ENCODE measurements at places on chromosomes 3 and 15.
A peak's percentile ranks its signal among the peaks of the same experiment; 100 is the strongest.

DNA sequence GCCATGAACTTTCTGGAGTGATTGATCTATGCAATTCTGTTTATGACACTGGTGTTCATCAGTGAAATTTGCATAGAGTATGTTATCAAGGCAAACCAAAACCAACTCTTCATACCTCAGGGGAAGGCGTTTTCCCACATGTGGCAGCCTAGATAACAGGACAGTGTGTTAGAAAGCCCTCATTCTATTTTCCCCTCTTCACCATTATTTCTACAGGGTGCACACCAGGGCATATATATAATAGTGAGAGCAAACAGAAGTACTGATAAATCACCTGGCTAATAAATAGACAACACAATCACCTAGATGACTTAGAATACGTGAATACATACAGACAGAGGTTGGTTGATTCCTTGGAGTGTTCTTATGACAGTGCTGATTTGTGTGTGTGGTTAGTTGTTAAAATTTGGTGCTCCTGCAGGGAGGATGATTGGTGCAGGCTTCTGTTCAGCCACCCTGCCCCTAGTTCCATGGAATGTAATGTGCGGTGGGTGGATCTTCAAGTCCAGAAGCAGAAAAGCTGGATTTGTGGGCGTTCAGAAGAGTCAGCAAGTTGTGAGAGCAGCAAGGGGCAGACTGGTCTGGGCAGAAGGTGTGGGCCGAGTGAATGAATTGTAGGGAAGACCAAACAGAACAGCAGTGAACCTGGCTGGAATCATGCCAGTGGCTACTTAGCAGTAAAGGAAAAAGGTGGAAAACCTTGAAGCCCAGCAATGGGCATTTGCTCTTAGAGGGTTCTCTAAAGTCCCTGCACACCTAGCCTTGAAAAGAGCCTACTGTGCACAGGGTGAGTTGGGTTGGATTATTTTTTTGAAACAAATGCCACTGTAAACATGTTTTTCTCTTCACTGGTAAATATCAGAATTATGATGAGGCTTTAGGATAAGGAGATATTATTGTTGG lies 11.7 kb upstream of the RARRES1 start:
- DNase-seq = no peak

GRCh38 chr15:26628071-26628470 lies 144.8 kb downstream of the GABRB3 start:
- no peak for DNase-seq

GRCh38 chr3:79516795-79517194 lies 251.0 kb downstream of the ROBO1 start:
- no peak for DNase-seq

GRCh38 chr15:67022587-67023105 lies 42.8 kb upstream of the SMAD3 start:
- no peak for DNase-seq

GRCh38 chr3:15368561-15369135 lies 36.3 kb upstream of the SH3BP5 start:
- DNase-seq = no peak

- no peak for DNase-seq
Measured at GRCh38 chr3:125151916-125152315, 60.6 kb downstream of the SLC12A8 start.

DNA sequence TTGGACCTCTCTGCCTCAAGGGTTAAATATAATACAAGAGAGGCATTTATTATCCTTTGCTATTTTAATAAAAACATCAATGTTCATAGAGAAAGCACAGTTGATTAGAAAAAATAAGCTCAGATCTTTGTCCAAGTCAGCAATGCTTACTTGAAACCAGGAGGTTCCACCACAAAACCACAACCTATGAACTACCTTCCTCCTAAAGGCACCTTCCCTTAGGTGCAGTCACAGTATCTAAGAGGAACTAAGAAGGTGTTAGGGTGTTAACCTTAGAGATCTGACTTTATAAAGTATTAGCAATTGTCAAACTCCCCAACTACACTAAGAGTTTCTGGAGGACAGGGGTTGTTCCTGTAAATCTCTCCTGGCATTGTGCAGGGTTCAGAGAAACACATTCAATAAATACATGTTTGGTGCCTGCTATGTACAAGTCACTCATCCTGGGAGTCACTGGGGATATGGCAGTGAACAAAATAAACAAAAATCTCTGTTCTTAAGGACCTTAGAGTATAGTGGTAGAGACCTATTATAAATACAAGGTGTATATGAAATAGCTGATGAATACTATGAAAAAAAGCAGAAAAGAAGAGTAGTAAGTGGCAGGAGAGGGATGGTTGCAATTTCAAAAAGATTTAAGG lies 208.6 kb downstream of the NFKBIZ start:
- no peak for DNase-seq

DNA sequence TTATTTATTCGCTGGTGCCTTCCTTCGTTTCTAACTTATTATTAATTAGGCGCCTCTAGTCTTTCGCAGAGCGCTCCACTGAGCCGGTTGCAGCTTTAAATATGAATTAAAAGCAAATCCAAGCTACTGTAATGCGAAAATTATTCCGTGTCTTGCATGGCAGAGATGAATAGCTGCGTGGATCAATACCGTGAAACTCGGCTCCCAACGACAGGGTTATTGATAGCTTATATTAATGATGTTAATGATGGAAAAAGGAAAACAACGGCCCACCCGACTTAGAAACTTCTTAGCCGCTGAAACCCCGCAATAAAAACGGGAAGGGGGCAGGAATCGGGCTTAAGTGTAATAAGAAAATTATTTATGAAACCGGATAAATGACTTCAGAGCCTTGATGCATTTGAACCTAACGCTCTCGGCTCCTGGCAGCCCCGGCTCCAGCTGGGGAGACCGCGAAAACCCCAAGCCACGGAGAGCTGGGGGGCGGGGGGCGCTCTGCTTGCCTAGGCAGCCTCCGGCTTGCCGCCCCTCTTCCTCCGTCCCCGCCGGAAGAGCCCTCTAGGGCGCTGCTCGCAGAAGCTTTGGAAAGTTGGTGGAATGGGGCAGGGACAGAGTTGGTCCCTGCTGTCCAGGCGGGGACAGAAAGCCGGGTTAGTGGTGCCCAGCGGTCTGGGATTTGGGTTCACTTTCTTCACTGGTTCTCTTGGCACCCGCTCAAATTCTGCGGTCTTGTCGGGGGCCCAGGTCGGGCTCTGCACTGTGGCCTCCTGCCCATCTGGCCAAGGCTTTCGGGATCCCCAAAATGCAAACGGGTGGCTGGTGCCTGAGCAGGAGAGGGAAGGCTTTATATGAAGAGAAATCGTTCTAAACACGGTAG lies 7.7 kb upstream of the ONECUT1 start:
- no peak for DNase-seq

DNA sequence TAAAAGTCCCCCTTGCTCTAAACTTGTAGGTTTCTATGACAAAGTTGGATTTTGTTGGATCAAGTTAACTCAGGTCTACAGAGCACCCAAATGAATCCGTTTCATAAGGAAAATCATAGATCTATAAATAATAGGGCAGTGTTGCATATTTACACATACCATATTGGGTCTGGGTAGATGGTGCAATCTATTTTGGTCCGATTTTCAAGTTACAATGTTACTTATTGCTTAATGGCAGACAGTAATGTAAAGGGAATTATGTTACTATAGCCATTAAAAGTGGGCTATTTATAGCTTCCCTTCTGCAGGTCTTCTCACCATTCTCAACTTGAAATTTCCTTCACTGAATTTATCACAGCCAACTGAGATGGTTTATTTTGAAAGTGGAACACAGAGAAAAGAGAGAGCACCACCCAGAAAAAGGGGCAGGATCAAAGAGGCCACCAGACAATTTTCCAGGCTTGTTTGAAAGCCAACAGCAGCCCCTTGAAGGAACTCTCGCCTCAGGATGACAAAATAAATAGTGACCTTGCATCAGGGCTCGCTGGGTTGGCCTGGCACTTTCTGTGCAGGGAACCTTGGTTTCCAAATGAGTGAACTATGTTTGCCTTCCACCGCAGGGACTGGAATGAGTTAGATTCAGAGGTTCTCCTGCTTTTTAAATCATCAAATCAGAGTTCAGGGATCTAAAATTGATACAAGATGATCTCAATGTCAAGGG lies 260.2 kb upstream of the HES1 start:
- DNase-seq = no peak

- no peak for DNase-seq
Measured at GRCh38 chr3:62805106-62805505, 70.1 kb downstream of the CADPS start.

- no peak for DNase-seq
Measured at GRCh38 chr3:124775877-124776276, 45.6 kb downstream of the UMPS start.

GRCh38 chr3:18648159-18648558 lies 223.0 kb upstream of the SATB1 start:
- DNase-seq = no peak

DNA sequence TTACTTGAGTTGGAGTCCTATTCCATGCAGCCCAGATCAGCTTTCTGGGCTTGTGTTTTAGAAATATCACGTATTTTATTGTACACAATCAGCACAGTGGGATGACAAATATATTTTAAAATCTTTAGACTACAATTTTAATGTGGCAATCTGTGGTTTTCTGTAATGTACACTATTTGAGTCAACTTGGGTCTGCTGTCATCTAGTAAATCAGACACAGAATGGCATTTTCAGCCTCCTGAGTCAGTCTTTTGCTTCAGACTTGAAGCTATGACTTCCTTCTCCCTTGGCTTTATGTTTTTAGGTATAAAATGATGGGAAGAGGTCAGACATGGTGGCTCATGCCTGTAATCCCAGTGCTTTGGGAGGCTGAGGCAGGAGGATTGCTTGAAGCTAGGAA lies 232.1 kb downstream of the NECTIN3 start:
- DNase-seq = no peak

- DNase-seq = no peak
Measured at GRCh38 chr3:31695280-31696008, 162.7 kb downstream of the STT3B start.

- DNase-seq = no peak
Measured at GRCh38 chr3:139634111-139634635, 43.6 kb downstream of the NMNAT3 start.

GRCh38 chr3:176663387-176663786 lies 533.9 kb downstream of the TBL1XR1 start:
- DNase-seq = no peak

GRCh38 chr3:20096135-20096685 lies 56.0 kb downstream of the KAT2B start:
- no peak for DNase-seq

- no peak for DNase-seq
Measured at GRCh38 chr3:151009981-151010380, 37.5 kb upstream of the CLRN1 start.

DNA sequence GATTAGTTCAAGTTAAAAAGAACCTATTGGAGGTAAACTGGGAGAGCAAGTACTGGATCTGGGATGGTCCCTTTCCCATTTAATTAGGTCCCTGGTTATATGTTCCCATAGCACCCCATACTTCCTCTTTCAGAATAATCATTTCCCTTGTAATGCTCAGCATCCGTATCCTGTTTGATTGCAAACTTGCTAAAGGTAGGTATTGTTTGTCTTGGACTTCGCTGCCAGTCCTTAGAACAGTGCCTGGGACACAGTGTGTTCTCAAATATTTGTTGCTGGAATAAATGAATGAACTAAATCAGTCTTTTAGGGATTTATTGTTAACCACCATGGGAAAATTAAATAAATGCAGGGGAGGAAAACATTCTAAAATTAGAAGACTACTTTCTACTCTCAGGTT lies 299.8 kb downstream of the GRM7 start:
- no peak for DNase-seq

GRCh38 chr3:169764882-169765612 lies at the start of gene TERC:
Gene TERC (minus strand): TSS chr3:169765060.
- peak; percentile 27 for DNase-seq

- peak; percentile 87 for DNase-seq
Measured at GRCh38 chr3:13093687-13094086, 20.5 kb upstream of the IQSEC1 start.

DNA sequence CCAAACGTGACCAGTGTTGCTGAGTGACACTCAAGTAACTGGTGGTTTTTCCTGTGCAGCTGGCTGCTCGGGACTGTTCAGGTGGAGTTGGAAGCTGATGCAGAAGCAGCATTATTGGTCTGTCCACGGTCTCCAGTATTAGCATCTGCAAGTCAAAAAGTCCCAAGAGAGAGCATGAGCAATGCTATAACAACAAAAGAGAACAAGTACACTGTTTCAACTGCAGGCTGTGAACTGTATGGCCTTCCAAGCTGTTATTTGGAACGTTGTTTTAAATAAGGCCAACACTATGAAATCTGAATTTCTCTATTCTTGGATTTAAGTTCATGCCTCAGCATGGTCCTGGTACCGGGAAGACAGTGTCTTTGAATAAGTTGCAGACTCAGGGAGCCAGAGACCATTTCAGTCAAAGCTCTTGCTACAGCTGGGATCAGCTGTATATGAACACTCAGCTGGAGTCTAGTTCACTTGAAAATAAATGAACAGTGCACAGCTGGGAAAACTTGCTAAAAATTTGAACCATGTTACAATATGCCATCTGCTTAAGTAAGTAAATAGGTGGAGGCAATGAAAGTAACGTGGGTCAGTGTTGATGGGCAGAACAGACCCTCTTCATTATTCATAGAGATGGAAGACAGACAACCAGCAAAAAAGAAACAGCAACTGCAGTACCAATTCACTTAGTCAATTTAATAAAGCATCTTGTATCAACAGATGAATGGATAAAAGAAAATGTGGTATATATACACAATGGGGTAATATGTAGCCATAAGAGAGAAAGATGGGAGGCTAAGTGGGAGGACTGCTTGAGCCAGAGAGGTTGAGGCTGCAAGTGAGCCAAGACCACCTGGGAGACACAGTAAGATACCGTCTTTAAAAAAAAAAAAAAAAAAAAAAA lies 45.1 kb downstream of the NR1I2 start:
- no peak for DNase-seq

GRCh38 chr3:111311709-111312235 lies 230.2 kb upstream of the CD96 start:
- DNase-seq = no peak

DNA sequence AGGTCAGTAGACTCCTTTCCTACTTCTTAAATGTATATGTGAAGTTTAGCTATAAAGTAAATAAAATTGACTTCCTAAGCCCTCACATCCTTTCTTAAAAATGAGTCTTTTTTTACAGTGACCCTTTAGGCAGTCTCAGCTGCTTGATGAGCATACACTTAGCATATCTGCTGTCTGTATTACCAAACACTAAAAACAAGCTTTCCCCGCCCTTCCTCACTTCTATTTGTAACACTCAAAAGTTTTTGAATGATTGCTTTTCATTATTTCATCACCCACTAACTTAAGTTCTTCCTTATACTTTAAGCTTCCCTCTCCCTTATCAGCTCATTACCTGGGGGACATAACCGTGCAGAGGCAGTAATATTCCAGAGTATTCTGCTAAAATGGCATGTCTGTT lies 89.4 kb downstream of the PLOD2 start:
- DNase-seq = no peak

Measured in SHP77 treated with DMSO at 0.1 percent for 48 hours (cell line).